Cardiac muscle cell (in vitro differentiated cells and primary cell): ENCODE measurements at places on chromosomes 4 and X.
A peak's percentile ranks its signal among the peaks of the same experiment; 100 is the strongest.

DNA sequence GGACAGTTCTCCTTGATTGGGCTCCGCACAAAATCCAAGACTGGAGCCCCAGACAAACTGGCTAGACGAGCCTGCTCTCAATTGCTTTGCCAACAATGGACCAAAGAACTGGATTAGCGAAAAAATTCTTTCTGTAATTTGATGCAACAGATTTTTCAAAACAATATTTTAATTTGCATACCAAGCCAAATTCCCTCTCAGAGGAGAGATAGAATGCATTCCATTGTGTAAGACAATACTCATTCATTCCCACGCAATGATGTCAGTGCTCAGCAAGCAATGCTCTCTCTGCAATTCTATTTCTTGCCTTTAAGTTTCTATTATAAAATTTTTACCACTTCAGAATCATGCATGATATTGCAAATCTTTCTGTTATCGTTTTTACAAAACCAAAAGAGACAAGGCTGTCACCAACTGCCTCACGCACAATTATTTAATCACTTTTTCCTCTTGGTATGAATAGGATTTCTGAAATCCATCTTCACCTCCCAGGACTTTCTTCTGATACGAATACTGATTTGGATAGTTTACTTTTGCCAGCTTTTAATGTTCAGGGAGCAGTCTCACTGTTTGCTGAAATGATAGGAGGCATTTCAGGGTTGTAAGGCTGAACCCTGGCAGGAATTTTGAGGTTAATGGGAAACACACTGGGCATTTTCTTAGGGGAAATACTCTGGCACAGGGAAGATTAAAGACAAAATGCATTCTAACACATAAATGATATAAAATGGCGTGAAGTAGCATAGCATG lies 46.1 kb upstream of the HCCS start:
- DNase-seq = peak; percentile 82

DNA sequence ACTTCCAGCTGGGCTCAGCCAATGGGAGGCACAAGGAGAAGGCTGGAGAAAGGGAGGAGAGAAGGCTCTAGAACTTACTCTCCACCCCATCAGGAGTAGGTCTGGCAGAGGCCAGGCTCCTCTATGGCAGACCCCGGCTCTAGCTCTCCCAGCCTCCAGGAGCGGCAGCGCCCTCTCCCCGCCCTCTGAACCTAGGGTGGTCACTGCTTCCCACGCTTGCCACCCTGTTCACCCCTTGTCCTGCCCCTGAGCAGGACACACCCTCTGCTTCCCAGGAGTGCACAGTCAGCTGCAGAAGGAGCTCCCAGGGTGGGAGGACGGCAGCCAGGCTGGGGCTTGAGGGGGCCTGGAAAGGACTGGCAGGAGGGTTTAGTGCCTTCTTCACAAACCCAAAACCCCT lies 53.0 kb upstream of the CRMP1 start:
- DNase-seq = no peak

DNA sequence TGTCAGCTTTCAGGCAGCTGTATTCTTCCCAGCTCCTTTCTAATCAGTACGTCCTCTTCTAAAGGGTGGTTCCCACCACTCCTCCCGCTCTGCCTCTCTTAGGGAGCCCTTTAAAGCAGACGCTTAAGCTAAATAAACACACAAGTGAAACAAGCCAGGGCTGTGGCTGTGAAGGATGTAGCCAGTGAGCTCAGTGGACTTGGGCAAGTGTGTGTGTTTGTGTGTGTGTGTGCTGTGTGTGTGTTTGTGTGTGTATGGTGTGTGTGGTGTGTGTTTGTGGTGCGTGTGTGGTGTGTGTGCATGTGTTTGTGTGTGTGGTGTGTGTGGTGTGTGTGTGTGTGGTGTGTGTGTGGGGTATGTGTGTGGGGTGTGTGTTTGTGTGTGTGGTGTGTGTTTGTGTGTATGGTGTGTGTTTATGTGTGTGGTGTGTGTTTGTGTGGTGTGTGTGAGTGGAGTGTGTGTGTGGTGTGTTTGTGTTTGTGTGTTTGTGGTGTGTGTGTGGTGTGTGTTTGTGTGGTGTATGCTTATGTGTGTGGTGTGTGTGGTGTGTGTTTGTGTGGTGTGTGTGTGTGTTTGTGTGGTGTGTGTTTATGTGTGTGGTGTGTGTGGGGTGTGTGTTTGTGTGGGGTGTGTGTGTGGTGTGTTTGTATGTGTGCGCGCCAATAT lies 283.3 kb downstream of the PTTG2 start:
- DNase-seq = peak; percentile 30

- DNase-seq = no peak
Observed at GRCh38 chrX:12162420-12162819, 24.1 kb downstream of the FRMPD4 start.

DNA sequence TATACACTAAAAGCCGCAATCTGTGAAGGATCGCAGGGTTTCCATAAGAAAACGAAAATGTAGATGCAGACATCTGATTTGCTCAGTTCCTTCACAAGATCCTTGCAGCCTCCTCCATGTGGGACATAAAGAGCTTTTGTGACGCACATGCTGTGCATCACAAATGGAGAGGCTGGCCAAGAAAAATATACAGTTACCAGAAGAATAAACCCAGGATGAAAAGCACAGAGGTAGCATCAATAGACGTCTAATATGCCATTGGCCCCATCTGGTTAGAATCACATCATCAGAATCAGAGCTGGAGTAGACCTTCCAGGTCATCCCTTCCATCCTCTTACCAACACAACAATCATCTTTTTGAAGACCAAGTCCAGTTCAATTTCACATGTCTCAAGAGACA lies 517.4 kb downstream of the RAB28 start:
- no peak for DNase-seq

GRCh38 chr4:4402966-4403365 lies 16.1 kb downstream of the NSG1 start:
- DNase-seq = no peak

DNA sequence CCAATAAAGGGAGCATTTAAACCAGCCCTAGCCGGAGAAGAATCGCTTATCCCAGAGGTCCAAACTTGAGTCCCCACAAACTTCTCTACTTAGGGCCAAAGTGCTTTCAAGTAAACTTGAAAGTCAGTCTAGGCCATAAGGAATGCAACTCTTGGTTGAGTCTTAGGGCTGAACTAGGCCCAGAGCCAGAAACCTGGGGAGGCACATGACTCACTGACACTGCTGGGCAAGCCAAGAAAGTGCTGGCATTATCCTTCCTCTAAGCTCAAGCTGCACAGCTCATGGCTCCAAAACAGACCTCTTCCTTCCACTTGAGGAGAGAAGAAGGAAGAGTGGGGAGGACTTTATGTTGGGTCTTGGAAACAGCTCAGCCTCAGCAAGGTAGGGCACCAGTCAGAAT lies 1257.3 kb upstream of the DIAPH2 start:
- DNase-seq = no peak

DNA sequence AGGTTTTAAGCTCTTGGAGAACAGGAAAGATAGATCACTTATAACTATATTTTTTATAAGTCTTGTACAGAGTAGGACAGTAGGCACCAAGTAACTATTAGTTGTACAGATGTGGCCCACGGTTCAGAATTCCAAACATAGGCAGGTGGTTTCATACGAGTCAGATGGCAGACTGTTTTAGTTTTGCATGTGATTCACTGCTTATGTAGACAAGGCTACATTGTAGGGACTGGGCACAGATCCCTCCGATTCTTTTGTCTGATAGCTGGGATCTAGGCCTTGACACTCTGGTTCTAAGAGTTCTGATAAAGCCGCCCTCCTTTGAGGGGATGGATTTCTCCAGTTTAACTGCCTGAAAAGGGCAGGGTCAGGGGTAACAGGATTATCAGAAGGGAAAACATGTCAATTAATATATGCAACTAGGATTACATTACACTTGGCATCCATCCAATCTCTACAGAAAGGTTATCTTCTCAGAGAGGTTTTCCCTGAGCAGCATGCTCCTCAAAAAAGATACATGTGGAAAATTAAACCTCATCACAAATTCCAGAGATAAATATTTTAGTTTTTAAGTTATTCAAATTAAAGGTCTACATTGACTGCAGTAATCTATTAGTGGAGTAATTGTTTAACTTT lies 87.8 kb downstream of the SPRY1 start:
- DNase-seq = no peak

GRCh38 chrX:3549411-3549911 lies 164.0 kb downstream of the PRKX start:
- no peak for DNase-seq

- no peak for DNase-seq
Observed at GRCh38 chr4:124307143-124307542, 405.4 kb downstream of the ANKRD50 start.

- DNase-seq = peak; percentile 52
Observed at GRCh38 chrX:103376979-103377324, 614 bp downstream of the BEX3 start.
